ENCODE measurements at places on chromosomes 16 and 17.

DNA sequence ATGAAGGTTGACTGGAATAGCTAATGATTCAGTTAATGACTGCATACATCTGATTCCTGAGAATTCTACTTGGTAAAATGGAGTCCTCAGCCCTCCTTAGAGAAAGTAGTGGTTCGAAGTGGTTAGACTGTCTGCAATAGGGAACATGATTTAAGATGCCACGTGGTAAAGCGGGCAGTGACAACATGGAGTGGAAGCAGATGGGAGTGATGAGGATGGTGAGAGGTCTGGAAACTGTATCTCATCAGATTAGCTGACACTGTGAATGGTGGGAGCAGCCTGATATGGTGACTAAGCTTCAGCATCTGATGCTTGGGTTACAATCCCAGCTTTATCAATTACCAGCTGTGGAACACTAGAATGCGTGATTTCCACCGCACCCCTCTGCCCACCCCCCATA, 8.4 kb downstream of the CDH11 start:
- DNase-seq = no peak

- no peak for DNase-seq
These were observed 10.7 kb downstream of the CDH3 start for GRCh38 chr16:68655806-68656205.

DNA sequence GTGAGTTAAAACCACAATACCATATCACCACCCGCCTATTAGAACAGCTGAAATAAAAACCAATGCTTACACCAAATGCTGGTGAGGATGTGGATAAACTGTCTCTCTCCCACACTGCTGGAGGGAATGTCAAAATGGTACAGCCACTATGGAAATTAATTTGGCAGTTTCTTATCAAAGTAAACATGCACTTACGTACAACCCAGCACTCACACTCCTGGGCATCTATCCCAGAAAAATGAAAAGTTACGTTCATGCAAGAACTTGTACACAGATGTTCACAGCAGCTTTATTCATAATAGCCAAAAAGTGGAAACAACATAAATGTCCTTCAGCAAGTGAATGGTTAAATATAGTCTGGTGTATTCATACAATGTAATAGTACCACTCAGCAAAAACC, 173.2 kb upstream of the MYOCD start:
- no peak for DNase-seq

DNA sequence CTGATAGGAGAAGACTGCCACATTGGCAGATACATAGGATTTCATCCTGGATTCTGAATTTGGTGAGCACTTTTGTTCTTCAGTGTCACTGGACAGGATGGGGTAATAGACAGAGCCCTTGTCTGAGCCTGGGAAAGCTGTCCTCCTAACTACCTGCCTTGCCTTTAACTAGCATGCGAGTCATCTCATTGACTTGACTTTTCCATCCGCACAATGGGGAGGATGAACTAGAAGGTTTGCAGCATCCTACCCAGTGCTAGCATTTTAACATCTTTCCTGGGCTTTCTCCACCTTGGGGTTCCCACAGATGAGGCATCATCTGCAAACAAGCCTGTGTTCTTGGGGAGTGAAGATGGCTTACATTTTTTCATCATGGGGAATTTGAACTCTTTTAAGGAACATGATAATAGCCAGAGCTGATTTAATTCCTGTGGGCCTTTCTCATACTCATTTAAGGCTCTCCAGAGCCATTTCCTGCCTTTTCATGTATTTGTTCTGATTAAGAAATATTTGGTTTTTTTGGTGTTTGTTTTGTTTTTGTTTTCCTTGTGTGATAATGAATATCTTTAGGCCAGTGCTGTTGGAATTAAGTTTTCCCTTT, 139.5 kb downstream of the MSI2 start:
- DNase-seq = no peak

DNA sequence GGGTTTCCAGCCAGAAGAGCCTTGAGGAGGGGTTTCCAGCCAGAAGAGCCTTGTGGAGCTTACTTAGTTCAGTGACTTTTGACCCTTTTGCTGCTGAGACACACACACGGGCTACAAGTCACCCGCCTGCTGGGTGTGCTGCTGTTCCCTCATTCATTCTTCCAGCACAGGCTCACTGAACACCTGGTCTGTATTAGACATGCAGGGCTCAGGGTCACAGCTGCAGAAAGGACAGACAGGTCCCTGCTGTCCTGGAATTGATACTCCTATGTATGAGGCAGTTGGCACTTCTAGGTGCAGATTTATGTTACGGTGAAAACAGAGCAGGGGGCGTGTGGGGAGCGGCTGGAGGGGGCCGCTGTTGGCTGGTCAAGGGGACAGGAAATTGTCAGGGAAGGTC, 6.8 kb downstream of the CACNG4 start:
- no peak for DNase-seq

GRCh38 chr17:73194514-73195222, 1.8 kb downstream of the COG1 start:
- DNase-seq = no peak

GRCh38 chr16:57915811-57916488, 55.0 kb downstream of the CNGB1 start:
- DNase-seq = no peak

- DNase-seq = no peak
These were observed 91.1 kb downstream of the SSH2 start for GRCh38 chr17:29838961-29839360.

GRCh38 chr17:45267436-45268055, 5.7 kb upstream of the SPATA32 start:
- no peak for DNase-seq

GRCh38 chr17:76376318-76377133, 7.9 kb upstream of the SPHK1 start:
- DNase-seq = no peak

Data from breast epithelium (tissue), 4 donors.